Renal cortex interstitium (tissue), 15 donors: ENCODE measurements at places on chromosomes 4 and X. TPM values are rescaled to one million over a fixed set of nuclear protein-coding genes. Genes with fewer than 3 reads are reported as not detected.

- no peak for DNase-seq
Measured at GRCh38 chrX:68650491-68650890, 3.0 kb downstream of the STARD8 start.

DNA sequence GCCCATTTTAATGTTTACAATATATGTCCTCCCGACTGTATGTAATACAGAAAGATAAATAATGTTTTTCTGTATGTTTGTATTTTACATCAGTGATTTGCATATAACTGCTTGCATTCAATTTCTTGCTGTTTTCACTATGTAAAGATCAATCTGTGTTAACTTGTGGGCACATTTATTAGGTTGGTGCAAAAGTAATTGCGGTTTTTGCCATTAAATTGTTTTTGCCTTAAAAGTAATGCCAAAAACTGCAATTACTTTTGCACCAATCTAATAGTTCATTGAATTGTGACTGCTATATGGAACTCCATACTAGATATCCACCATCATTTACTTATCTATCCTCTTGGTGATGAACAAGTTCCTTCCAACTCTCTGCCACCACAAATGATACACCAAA is 73.9 kb upstream of the SRD5A3 start:
- DNase-seq, result no peak

DNA sequence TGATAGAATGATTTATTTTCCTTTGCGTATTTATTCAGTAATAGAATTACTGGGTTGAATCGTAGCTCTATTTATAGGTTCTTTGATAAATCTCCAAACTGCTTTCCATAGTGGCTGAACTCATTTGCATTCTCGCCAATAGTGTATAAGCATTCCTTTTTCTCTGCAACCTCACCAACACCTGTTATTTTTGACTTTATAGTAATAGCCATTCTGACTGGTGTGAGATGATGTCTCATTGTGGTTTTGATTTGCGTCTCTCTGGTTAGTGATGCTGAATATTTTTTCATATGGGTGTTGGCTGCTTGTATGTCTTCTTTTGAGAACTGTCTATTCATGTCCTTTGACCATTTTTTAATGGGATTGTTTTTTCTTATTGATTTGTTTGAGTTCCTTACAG is 160.7 kb downstream of the MID1IP1 start:
- DNase-seq, result no peak

DNA sequence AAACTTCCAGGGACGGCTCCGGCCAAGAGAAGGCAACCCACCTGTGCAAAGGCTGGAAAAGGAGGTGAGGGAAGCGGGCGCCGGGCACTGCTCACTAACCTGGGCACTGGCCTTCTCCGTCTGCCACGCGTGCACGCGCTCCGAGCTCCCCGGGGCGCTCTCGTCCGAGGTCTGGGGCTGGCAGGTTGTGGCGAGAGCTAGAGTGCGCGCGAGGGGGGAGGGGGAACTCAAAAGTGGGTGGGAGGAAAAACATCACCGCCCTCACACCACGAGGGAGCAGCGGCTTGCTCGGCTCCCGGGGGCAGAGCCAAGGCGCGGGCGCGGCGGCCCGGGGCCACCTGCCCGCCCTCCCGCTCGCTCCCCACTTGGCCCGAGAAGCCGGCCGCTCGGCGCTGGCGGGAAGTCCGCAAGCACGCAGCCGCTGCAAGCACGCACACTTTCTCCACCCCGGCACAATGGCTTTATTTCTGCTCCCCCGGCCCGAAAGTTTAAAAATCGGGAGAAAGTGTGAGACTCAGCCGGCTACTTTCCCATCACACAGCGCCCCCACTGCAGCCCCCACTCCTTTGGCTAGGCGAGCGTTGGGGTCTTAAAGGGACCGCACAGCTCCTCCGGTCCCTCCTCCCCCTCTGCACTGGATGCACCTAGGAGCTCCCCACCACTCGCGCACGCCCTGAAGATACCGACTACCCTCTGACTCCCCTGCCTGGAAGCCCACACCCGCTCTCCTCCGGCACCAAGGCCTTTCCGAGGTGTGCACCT is at the start of gene CHRDL1:
Gene CHRDL1 (minus strand): TSS at position 173 of the 762 bp plus-strand sequence. CDS start 3,636 bp downstream, outside the sequence.
- no peak for DNase-seq

DNA sequence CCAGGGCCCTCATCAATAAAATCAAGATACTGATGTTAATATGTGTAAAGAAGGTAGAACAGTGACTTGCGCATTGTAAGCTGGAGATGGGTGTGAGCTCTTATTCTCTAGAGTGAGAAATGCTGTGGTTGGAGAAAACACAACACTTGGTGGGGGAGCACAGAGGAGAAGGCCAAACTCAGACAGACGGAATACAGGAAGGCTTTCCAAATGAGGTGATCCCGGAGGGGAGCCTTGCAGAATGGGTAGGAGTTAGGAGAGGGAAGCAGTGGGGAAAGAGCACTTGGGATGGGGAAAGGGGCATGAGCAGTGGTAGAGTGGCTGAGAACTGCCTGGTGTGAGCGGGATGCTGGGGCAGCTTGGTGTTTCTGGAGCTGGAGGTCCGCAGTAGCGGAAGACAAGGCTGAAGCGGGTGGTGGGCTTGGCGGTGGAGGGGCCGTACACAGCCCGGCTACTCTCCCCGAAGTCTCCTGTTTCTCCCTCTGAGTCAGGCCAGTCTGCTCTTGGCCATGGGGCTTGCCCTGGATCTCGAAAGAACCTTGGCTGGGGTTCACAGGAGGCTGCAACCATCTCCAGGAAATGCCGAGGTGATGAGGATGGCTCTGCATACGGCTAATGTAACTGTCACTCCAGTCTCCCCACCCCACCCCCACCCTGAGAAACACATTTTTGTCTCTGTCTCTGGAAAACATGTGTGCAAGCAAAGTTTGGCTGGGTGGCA is 11.3 kb upstream of the PLAC1 start:
- no peak for DNase-seq

- no peak for DNase-seq
Measured at GRCh38 chrX:154012336-154012991, 7.2 kb downstream of the IRAK1 start.

DNA sequence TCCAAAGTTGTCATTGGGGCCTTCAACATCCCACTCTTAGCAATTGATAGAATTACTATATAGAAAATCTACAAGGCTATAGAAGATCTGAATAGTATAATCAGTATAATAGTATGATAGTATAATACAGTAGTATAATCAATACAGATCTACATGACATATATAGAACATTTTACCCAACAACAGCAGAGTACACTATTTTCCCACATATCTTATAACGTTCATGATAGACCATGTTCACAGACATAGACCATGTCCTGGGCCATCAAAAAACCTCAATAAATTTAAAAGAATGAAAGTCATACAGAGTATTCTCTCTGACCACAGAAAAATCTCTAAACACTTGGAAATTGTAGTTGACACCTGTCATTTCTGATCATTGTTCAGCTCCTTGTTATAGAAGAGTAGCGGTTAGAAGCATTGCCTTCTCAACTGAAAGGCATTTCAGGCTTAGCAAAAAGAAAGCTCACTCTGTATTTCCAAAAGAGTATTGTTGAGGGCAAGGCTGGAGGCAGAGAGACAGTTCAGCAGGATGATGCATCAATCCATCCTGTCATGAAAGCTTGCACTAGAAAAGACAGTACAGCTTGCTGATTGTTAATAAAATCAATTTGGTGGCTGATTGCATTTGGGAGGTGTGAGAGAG is 38.8 kb upstream of the ARMCX5 start:
- no peak for DNase-seq

GRCh38 chrX:136781180-136781797 is 557 bp upstream of the ARHGEF6 start:
- DNase-seq, result no peak

- no peak for DNase-seq
Measured at GRCh38 chr4:127586922-127587571, 45.7 kb upstream of the INTU start.

Gene NDNF
- 62.6 TPM for polyA plus RNA-seq

DNA sequence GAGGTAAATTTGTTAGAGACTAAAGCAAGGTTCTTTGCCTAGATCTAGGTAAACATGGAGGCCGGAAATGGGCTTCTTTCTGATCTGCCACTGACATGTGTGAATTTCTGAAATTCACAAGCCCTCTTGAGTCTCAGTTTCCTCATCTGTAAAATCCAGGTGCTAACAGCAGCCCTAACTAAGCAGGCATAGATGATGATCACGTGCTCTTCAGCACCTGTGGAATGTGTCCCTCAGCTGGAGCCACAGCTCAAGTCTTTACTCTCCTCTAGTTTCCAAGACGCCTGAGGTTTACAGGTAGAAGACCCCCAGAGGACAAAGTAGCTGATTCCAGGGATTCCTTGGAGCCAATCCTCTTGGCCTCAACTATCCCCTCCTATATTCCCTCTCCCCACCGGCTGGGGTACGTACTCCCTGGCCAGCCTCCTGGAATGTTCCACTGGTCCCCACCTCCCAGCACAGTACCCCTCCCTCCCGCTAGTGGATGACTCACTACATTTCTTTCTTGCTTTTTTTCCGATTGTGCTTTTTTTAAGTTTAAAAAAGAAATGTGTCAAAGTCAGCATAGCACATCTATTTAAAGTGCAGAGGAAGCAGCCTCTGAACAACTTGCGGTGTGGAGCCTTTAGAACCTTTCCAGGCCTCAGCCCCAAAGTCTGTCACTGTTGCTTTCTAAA is 98.4 kb downstream of the PHKA2 start:
- no peak for DNase-seq

DNA sequence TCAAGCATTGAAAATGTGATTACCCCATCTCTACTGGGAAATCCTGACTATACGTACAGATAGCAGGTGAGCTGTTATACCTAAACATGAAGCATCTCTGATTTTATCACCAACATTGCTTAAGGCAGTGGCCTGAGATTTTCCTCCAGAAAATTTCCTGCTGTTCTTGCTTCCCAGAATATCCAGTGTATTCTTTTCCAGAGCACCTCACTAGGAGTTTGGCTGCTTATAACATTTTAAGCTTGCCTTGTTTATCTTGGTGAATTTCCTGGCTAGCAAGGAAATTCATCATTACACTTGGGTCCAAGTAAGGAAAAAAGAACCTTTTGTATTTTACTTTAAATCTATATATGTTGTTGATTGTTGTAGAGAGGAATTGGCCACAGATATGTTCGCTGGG is 73.0 kb upstream of the CLCN4 start:
- DNase-seq, result no peak

GRCh38 chr4:38861791-38862190 is 5.2 kb upstream of the TLR6 start:
- no peak for DNase-seq

Gene ARX
- not detected for polyA plus RNA-seq

Gene IGFBP7
- polyA plus RNA-seq, result 682 TPM

DNA sequence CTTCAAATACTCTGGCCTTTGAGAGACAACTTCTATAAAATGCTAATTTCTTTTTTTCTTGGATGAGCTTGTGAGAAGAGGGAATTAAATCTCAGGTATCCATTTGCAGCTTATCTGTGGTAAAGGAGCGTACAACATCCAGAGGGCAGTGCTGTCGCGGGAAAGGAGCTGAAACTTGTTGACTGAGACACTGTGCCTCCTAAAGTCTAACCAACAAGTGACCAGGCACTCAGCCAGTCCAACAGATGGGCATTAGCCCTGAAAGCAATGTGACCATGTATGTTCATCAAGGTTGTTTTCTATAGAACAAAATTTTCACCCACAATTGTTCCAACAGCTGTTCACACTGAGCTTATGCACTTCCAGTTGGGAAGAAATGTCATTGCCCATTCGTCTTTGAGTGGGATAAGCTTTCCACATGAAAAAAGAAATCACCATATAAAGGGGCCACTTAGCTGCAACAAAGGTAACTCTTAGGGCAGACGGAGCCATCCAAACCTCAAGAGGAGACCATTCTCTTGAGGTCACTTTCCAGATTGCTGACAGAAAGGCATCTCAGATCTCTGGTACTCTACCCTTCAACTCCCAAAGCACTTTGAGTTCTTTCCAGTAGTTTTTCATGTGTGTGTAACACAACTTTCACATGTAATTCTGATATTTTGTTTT is 244.8 kb upstream of the NEIL3 start:
- no peak for DNase-seq

GRCh38 chr4:14837860-14838259 is 164.4 kb upstream of the CPEB2 start:
- no peak for DNase-seq

- DNase-seq, result no peak
Measured at GRCh38 chrX:128931071-128931470, 592.2 kb downstream of the SMARCA1 start.

- no peak for DNase-seq
Measured at GRCh38 chr4:25865586-25865985, 2.8 kb upstream of the SEL1L3 start.

GRCh38 chrX:54087661-54088060 is 43.4 kb upstream of the PHF8 start:
- no peak for DNase-seq

DNA sequence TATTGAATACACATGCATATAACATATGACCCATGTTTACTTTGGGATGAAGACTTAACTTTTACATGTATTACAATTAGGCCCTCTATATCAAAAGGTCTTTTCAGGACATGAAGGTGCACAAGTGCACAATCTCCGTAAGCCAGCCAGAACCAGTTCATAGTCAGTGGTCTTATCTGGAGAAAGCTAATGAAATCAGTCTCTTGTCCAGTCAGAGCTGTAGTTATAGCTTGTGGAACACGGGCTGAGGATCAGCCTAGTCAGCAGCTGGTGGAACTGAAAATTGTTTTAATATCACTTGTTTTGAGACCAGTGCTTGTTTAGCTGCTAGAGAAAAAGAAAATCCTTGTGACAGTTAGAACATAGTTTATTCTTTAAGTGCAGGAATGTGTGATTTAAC is 197.9 kb downstream of the IL13RA2 start:
- DNase-seq, result no peak

GRCh38 chrX:107734646-107735045 is 40.9 kb downstream of the TSC22D3 start:
- DNase-seq, result no peak

DNA sequence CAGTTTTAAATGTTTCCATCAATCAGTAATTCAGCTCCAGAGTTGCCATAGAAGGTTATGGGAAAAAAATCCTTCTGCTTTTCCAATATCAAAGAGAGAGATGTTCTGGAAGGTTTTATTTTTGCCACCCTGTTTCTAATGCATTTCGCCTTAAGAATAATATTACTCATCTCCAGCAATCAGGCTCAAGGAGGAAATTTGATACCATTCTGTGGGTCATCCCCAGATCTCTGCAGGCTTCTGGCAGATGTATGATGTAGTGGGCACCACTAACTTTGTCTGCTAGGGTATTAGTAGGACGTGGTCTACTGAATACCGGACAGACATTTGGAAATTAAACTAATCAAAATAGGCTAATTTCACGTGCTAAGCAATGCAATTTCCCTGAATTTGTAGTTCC is 645.4 kb upstream of the TENM3 start:
- DNase-seq, result no peak

DNA sequence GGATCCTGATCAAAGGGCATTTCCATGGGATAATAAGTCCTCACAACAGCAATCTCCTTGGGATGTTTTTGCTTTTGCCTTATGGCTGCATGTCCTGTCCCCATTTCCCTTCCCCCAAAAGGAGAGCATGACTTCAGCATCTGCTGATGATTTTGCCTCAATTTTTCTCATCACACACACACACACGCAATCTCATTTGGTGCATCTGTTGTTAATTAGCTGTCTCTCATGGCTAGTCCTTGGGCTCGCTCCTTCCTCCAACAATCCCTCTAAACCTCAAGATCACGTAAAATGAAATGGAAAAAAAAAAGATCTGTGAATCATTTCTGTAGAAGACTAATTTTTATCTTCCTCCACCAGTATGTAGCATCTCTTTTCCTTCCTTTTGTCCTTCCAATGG is 153.6 kb downstream of the RBMX2 start:
- no peak for DNase-seq

GRCh38 chrX:109707720-109708119 is 25.3 kb downstream of the ACSL4 start:
- no peak for DNase-seq

GRCh38 chr4:24729119-24729730 is 66.1 kb upstream of the SOD3 start:
- no peak for DNase-seq

- no peak for DNase-seq
Measured at GRCh38 chrX:128007882-128008281, 44.3 kb downstream of the ACTRT1 start.
